T-helper 2 cell treated with Interferon-gamma antibody and Interleukin-4, amounts not matched to agents 5 μg/mL and 100 μg/mL, for 36 hours (primary cell): ENCODE measurements at places on chromosomes 11 and 22.

DNA sequence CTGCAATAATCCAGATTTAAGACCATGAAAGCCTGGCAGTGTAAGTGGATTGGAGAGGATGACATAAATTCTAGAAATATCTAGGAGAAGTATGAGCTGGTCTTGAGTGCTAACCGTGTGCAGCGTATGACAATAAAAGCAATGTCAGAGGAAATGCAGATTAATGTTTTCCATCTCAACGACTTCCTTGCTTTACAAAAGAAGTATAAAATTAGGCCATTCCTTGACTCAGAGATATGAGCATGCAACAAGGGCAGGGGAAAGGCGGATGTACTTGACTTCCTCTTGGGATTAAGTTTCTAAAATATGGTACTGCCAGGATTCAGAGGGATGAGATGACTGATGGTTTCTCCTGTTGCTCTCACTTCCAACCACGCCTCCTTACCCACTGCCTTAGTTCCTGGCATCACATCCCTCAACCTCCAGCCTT is 32.3 kb downstream of the ADAMTS15 start:
- DNase-seq = no peak

GRCh38 chr22:19507534-19507861 is 16.7 kb downstream of the CLDN5 start:
- no peak for DNase-seq

GRCh38 chr11:40819230-40819629 is 640.2 kb downstream of the LRRC4C start:
- DNase-seq = no peak

GRCh38 chr11:103541186-103541795 is 432.1 kb downstream of the DYNC2H1 start:
- DNase-seq = no peak

DNA sequence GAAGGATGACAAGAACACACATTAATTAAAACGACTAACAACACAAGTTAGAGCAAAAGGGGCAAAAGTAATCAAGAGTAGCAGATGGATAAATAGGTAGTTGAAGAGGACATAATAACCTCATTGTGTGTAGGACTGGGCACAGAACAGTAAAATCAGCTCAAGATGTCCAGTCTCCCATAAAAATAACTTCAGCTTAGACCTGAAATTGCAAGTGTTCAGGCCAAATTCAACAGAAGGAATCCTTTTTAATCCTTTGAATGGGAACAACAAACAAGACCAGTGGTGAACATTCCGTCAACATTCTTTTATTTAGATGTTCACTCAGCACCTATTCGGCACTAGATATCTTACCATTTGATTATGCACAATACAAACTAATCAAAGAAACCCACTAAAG is 4.4 kb downstream of the MTMR2 start:
- DNase-seq = no peak

DNA sequence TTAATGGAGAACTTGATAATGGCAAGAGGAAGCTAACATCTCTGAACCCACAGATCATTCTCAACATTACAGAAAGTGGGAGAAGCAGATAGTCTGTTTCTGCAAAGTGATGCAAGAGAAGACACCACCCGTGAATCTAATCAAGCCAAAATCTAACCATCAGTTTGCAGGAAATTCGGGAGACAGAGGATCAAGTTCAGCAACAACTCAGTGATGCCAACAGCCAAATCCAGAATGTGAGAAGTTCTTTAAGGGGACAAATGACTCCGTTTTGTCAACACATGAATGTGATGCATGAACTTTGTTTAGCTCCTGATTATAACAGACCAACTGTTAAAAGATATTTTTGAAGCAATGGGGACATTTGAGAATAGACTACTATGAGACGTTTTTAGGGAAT is 95.2 kb upstream of the LDLRAD3 start:
- no peak for DNase-seq

GRCh38 chr22:27877501-27877900 is 41.6 kb downstream of the PITPNB start:
- no peak for DNase-seq

GRCh38 chr11:35618497-35619115 is 346 bp downstream of the FJX1 start:
- DNase-seq = peak; percentile 7

- DNase-seq = no peak
These were observed 79.1 kb downstream of the KCNQ1 start for GRCh38 chr11:2523821-2524391.

DNA sequence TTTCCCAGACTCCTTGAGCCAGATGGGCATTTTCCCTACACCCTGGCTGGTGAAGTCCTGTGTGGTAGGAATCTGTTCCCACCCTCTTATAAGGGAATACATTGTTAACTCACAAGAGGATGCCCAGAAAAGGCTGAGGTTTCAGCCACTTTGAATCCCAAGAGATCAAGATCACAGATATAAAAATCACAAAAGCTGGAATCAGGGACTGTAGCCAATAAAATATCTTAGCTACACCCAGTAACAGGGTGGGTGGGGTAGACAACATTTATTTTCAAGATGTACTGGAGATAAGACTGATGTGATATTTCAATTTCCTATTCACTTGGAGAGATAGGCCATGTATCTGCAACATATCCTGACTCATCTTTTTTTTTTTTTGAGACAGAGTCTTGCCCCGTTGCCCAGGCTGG is 50.3 kb downstream of the COPB1 start:
- no peak for DNase-seq

- DNase-seq = no peak
These were observed 18.9 kb downstream of the TRMU start for GRCh38 chr22:46354176-46354992.

DNA sequence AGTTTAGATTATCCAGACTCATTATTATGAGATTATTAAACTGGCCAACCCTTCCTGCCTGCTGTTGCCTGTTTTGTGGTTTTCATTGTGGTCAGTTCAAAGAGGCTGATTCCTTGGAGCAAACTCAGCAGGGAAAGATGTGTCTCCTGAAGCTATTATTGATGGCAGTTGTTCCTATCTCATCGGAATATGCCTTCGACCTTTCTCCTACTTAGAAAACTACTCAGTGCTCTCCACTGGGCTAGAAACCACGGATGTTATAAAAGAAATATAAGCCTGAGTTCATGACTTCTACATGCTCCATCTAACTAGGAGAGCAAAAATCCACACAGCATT is 80.2 kb upstream of the NAV2 start:
- no peak for DNase-seq

- no peak for DNase-seq
These were observed 19.4 kb downstream of the HTR3A start for GRCh38 chr11:113994077-113994954.

- DNase-seq = no peak
These were observed 3.1 kb downstream of the SULT4A1 start for GRCh38 chr22:43859176-43859575.

DNA sequence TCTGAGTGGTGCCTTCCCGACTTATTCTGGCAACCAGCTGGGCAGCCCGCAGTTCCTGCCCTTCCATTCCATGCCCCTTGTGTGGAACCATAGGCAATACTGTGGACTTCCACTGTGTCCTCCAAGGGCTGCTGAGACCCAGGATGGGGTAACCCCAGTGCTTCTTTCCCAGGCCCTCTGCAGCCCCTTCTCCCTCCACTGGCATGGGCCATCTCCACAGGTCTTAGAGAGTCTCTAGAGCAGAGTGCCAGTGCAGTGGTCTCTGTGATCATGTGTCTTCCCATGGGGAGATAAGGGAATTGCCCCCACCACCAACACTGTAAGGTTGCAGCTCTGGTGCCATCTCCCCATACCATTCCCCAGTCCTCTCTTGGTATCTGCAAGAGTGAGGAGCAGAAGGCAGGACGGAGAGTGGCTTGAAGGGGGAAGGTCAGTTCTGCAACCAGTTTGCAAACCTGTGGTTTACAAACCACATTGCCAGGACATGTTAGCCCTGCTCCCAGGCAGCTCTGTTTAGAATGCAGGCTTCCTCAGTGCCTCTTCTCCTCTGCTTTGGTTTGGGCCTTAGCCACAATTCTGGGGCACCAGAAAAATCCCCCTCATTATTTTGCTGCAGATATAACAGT is 20.9 kb upstream of the DRD2 start:
- DNase-seq = no peak

- no peak for DNase-seq
These were observed 1.2 kb upstream of the ZBTB3 start for GRCh38 chr11:62755086-62755615.

DNA sequence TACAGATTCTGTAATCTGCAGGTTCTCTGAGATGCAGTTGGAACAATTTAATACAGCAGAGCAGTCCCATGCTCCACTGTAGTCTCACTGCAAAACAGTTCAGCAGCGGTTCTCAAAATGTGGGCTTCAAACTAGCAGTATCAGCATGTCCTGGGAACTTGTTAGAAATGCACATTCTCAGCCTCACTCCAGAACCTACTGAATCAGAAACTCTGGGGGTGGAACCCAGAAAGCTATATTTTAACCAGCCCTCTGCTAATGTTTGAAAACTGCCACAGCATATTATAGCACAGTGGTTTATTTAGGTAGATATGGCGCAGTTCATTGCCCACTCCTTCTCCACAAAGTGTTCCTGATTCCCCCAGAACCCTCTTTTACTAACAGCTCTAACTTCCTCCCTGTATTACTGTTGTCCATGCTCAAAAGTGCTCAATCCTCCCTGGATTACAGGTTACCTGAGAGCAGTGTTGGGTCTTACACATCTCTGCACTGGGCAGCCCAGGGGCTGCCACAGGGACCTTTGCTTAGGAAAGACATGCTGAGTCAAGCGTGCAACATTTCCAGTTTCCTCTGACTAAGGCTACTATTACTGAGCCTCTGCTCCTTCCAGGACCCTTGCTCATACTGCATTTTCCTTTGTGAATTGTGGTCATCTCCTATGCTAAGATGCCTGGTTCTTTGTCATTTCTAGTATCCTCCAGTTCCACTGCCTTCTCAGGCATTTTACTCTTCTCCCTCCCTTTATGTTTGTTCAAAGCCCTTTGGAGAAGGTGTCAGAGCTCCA is 7.7 kb upstream of the DGAT2 start:
- DNase-seq = no peak

DNA sequence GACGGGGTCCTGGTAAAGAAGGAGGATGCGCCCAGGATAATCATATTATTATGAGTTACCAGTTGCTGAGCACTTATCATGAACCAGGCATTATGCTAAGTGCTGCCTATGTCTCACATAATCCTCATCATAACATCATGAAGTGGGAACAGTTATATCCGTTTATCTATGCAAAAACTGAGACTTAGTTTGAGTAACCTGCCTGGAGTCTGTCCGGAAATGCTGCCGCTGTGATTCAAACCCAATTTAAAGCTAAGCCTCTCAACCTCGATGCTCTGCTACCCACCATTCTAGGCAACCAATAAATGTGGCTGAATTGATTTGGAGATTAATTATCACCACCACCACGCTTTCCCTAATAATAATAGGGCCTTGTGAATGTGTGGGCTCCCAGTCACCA is 111.5 kb upstream of the CLMP start:
- no peak for DNase-seq

DNA sequence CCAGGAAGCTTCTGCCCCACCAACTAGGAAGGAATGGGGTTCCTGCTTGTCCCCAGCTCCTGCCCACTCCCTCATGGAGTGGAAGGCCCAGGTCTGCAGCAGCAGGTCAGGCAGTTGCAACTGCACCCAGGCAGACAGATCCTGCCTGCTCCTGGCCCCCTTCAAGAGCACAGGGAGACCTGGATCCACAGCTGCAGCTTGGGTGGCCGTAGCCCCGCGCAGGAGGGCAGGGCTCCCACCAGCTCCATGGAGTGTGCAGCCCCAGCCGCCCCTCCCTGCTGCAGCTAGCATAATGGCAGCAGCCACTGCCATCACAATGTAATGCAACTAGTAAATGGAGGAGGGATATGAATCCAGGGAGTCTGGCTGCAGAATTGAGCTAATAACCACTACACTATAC is 187.5 kb upstream of the PLET1 start:
- no peak for DNase-seq

- no peak for DNase-seq
These were observed 224.1 kb downstream of the CADM1 start for GRCh38 chr11:115279813-115280761.

DNA sequence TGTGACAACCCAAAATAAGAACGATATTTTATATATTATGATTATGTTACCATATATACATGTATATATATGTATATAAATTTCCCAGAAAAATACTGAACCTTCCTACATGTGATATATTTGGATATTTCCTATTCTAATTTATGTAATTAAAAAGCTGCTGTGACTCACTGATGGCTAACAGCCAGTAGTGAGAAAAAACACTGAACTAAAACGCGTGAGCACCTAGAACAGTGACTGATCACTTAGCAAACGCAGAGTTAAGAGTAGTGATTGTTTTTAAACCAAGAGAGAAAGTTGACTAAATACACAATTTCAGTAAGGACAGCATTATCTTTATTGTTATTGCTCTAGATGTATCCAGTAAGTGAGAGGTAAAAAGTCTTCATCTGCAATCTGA is 213.8 kb downstream of the TMEM135 start:
- no peak for DNase-seq

GRCh38 chr11:65505466-65506289 is 6.8 kb downstream of the MALAT1 start:
- DNase-seq = no peak

GRCh38 chr11:75447415-75447814 is 14.4 kb upstream of the KLHL35 start:
- no peak for DNase-seq

DNA sequence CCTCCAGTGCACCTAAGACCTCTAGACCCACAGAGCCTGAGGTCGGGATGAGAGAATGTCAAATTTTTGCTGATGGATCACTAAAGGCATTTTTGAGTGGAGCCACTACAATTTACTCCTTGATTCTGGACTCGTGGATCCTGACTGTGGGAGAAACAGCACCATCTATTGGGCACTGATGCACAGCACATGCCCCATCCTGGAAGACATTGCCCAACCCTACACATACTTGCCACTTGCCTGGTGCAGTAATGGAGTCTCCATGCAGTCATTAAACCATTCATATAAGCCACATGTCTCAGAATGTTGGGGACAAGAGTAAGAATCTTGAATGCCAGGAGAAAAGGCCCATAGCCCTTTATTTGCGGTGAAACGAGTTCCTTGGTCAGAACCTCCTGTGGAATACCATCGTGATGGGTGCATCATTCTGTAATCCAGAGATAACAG is 103.9 kb downstream of the GGTLC2 start:
- DNase-seq = peak; percentile 15

DNA sequence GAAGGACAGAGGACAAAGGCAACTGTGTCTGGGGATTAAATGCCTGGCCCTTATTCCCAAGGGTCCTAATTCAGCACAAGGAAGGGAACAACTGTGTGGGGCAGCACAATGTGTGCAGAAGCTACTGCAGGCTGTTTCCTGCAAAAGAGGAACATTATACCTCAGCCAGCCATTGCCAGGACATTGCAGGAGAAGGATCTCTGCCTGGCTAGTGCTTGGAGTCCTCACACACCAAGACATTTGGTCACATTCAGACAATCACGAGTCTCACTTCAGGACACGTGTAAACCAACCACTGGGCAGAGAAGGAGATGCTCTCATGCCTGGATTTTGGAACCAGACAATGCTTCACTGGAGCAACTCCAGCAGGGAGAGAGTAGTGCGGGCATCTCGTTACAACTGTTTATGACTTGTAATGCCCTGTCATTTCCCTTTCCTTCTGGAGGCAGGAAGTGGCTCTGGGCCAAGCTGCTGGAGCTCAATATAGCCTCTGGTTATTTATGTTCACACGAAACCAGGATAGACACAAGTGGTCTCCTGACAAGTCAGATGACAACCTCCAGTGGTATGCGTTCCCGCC is 23.9 kb upstream of the ZC3H12C start:
- no peak for DNase-seq
